ENCODE measurements at places on chromosomes 11 and 22. TPM values are rescaled to one million over a fixed set of nuclear protein-coding genes. Genes with fewer than 3 reads are reported as not detected.

DNA sequence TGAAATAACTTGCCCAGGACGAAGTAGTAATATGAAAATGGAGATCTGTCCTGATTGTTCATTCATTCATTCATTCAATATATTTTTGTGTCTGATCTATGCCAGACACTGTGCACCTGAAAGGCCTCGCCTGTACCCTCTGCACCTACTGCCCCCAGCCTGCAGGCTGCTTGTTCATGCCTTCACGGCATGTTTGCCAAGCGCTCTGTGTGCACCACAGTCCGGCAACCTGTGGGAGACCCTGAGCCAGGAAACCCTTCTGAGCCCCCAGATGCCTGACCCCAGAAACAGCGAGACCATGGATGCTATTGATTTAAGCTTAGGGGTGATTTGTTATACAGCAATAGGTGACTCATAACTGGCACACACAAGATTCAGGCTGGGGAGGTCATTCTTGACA is 47.0 kb downstream of the RTL6 start:
- H3K27ac ChIP-seq = no peak overlapping the region
- H3K36me3 ChIP-seq = no peaks in the 10 kb centered on the region
- H3K4me3 ChIP-seq = no peak overlapping the region
- no peak for DNase-seq
- H3K4me1 ChIP-seq = peaks cover 19% of the 10 kb centered on the region

- peaks cover 9% of the 10 kb centered on the region for H3K4me1 ChIP-seq
- H3K36me3 ChIP-seq = no peaks in the 10 kb centered on the region
- no peak overlapping the region for H3K27ac ChIP-seq
- no peak for DNase-seq
- H3K27me3 ChIP-seq = peaks cover 1% of the 10 kb centered on the region
Observed at GRCh38 chr11:119376197-119376847, 5.2 kb downstream of the USP2 start.

DNA sequence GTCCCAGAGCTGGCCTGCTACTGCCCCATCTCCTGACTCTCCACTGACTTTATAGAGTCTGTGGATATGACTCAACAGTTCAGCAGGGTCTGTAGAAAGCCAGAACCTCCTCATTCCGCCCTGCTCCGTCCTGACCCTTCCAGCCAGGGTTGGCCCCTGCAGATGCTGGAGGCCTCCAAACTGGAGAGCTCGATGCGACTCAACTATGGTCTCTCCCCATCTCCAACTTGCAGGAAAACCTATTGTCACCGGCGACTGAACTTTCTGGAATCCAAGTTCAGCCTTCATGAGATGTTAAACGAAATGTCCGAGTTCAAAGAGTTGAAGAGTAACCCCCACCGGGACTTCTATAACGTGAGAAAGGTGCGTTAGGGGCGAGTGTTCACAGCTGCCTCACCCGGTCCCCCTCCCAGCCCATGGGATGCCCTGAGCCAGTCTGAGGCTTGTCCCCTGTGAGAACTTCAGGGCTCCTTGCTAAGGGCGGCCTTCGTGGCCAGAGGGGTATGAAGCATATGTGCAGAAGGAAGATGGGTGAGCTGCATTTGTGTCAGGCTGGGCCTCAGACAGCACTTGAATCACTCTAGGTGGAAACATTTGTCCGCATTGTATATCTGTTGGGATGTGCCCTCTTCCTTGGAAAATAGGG is 32.1 kb downstream of the AMPD3 start:
- no peak for DNase-seq
- no peak overlapping the region for H3K4me3 ChIP-seq
- H3K27ac ChIP-seq = no peak overlapping the region
- H3K36me3 ChIP-seq = peaks cover 5% of the 10 kb centered on the region
- H3K4me1 ChIP-seq = peaks cover 18% of the 10 kb centered on the region
- no peaks in the 10 kb centered on the region for H3K27me3 ChIP-seq

GRCh38 chr11:118233377-118233776 is 8.6 kb upstream of the JAML start:
- no peaks in the 10 kb centered on the region for H3K27me3 ChIP-seq
- H3K27ac ChIP-seq = peak overlapping the region; percentile 87
- peaks cover 46% of the 10 kb centered on the region for H3K36me3 ChIP-seq

DNA sequence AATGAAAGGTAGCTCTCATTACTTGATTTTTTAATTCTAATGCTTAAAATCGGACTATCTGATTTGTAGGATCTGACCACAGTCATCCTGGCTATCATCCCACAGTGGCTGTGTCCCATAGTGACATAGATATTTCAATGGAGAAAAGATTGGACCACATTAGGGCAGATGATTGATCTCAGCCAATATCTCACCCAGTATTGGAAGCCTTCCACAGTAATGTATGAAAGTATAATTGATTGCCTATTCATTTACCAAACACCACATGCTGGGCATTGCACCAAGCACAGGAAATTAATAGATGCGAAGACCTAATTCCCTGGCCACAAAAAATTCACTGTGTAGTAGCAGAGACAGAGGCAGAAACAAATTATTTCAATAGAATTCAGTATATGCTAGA is 37.6 kb downstream of the FZD4 start:
- no peak overlapping the region for H3K4me3 ChIP-seq
- no peak overlapping the region for H3K27ac ChIP-seq
- DNase-seq = no peak
- no peaks in the 10 kb centered on the region for H3K27me3 ChIP-seq
- no peaks in the 10 kb centered on the region for H3K36me3 ChIP-seq

DNA sequence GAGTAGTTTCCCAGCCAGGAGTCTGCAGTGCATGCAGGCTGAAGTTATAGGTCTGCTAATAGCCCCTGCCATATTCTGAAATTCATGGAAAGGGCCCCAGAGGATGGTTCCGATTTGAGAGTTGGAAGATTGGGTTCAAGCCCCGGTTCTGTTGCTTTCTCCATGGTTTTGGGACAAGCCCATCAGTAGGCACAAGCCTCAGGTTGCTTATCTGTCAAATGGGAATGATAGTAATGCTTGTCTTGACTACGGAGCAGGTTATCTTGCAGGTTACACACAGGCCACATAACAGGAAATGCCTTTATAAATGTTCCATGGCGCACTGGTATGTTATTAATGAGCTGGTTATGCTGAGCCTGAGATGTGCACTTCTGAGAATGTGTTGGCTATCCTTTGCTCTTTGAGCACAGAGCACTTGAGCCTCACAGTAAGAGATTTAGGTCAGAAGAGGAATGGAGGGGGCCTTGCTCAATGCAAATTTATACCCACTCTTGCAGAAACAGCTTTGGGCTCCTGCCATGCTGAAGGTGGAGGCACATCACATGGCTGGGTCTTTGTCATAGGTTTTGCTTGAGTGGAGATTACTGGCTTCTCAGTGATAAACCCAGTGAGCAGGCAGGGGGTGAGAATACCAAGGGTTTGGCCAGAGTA is 47.1 kb downstream of the ZNRF3 start:
- peaks cover 35% of the 10 kb centered on the region for H3K27me3 ChIP-seq
- H3K4me1 ChIP-seq = peaks cover 6% of the 10 kb centered on the region
- no peaks in the 10 kb centered on the region for H3K36me3 ChIP-seq
- DNase-seq = no peak
- H3K27ac ChIP-seq = no peak overlapping the region
- H3K4me3 ChIP-seq = no peak overlapping the region

GRCh38 chr11:30984442-30984816 is 385.1 kb downstream of the DCDC1 start:
- no peak overlapping the region for H3K4me3 ChIP-seq
- H3K36me3 ChIP-seq = no peaks in the 10 kb centered on the region
- H3K27ac ChIP-seq = no peak overlapping the region
- no peaks in the 10 kb centered on the region for H3K27me3 ChIP-seq

DNA sequence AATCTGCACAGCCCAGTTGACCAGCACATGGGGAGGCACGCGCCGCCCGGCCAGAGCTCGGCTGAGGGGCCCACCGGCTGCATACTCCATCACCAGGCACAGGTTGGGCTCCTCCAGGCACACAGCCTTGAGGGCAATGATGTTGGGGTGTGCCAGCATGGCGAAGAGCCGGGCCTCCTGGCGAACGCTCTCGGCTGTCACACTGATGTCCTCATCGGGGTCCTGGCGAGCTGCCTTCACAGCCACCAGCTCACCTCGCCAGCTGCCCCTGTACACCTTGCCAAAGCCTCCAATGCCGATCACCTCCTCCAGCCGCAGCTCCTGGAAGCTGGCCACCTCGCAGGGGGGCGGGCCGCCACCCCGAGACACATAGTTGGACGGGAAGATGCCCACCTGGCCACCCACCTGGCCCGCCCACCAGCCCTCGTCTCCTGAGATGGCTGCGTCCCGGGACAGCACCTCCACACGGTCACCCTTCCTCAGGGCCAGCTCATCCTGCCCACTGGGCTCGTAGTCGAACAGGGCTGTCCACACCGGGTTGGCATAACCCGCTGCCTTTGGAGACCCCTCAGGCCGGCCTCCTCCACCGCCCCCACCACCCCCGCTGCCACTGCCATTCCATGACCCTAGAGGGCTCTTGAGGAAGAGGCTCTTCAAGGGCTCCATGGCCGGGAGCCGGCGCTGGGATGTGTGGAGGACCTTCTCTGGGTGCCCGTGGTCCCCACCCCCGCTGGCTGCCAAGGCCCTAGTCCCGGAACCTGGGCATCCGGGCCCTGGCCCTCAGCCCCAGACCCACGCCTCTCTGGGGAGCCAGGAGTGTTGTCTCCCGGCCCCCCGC is 711 bp downstream of the MAP3K11 start:
- peak overlapping the region; percentile 72 for H3K27ac ChIP-seq
- peaks cover 19% of the 10 kb centered on the region for H3K36me3 ChIP-seq
- DNase-seq = peak; percentile 33
- peak overlapping the region; percentile 95 for H3K4me3 ChIP-seq

GRCh38 chr11:59186130-59186594 is 14.2 kb downstream of the DTX4 start:
- H3K27ac ChIP-seq = no peak overlapping the region
- no peaks in the 10 kb centered on the region for H3K4me1 ChIP-seq
- H3K27me3 ChIP-seq = no peaks in the 10 kb centered on the region
- no peaks in the 10 kb centered on the region for H3K36me3 ChIP-seq
- H3K4me3 ChIP-seq = no peak overlapping the region

GRCh38 chr22:50550395-50550794 is 4.7 kb downstream of the KLHDC7B start:
- no peaks in the 10 kb centered on the region for H3K27me3 ChIP-seq
- peaks cover 6% of the 10 kb centered on the region for H3K36me3 ChIP-seq
- peaks cover 25% of the 10 kb centered on the region for H3K4me1 ChIP-seq
- no peak for DNase-seq
- H3K27ac ChIP-seq = peak overlapping the region; percentile 70
- H3K4me3 ChIP-seq = peak overlapping the region; percentile 79

DNA sequence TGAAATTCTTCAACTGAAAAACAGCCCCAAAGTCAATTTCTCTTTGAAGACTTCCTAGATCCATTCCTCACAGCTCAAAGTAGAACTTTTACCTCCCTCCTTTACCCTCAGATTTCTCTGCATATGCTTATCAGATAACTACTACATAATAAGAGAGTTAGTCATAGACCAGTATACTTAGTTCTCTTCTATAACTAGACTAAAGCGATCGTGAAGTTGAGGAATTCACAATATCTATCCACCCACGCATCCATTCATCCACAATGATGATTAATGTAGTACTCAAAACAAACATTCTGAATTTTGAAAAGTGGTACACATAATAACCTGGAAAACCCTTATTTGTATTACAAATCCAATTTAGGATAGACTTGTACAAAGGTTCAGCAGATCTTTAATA is 800.9 kb upstream of the TENM4 start:
- no peak overlapping the region for H3K27ac ChIP-seq
- no peak for DNase-seq
- no peak overlapping the region for H3K4me3 ChIP-seq
- H3K4me1 ChIP-seq = no peaks in the 10 kb centered on the region
- no peaks in the 10 kb centered on the region for H3K36me3 ChIP-seq

DNA sequence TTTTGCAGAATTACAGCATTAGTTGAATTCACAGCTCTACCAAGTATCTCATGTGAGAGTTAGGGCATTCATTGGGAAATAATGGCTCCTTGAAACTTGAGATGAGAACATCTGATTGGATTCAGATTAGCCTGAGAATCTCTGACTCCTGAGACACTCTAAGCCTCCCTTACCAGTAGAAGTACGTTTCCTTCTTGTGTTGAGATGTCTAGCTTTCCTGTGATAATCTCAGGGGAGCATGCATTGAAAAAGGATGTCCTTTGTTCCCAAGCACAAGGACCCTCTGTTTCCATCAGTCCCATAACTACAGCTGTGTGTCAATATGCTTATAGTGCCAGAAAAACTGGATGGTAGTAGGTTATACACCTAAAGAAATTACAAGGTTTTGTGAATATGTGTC is 35.2 kb upstream of the RDX start:
- no peak for DNase-seq
- no peak overlapping the region for H3K4me3 ChIP-seq
- no peaks in the 10 kb centered on the region for H3K27me3 ChIP-seq
- peaks cover 4% of the 10 kb centered on the region for H3K36me3 ChIP-seq
- H3K27ac ChIP-seq = no peak overlapping the region

GRCh38 chr22:22959147-22959827 is 71.7 kb downstream of the IGLL5 start:
- H3K27me3 ChIP-seq = peaks cover 15% of the 10 kb centered on the region
- DNase-seq = peak; percentile 88
- no peak overlapping the region for H3K27ac ChIP-seq
- no peak overlapping the region for H3K4me3 ChIP-seq
- H3K4me1 ChIP-seq = peaks cover 2% of the 10 kb centered on the region
- H3K36me3 ChIP-seq = no peaks in the 10 kb centered on the region

- H3K4me1 ChIP-seq = no peaks in the 10 kb centered on the region
- no peak for DNase-seq
- no peak overlapping the region for H3K27ac ChIP-seq
- no peaks in the 10 kb centered on the region for H3K36me3 ChIP-seq
Observed at GRCh38 chr11:124329787-124330478, 9.9 kb upstream of the OR8D2 start.

DNA sequence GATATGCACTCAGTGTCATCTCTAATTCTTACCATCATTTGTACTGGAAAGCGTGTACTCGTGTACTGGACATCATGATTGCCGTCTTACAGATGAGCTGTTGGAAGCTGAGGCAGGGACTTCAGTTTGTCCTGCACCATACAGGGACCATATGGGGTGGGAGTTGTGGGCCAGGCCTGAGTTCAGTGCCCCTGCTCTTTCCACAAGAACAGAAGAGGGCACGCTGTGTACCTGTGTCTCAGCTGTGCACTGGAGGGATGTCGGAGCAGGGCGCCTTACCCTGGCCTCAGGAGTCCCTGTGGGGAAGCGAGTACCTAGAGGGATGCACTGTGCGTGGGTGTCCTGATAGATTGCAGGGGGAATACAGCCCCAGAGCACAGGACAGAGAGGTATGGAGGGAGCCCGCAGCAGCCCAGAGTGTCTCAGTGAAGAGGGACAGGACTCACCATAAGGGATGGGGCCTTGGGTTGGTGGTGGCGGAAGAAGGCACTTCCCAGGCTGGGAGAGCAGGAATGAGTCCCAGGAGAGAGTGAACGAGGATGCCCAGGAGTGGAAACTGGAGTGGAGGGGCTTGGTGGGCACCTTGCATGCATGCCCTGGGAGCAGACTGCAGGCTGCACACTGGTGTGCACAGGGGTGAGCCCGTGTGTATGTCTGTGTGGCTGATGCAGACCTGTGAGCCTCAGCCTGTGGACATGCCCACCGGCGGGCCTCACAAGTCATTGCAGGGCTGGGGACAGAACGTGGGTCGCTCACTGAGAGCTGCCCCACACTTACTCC is 329.7 kb downstream of the TBC1D22A start:
- peaks cover 38% of the 10 kb centered on the region for H3K4me1 ChIP-seq
- no peak for DNase-seq
- H3K27me3 ChIP-seq = no peaks in the 10 kb centered on the region
- no peak overlapping the region for H3K27ac ChIP-seq
- no peak overlapping the region for H3K4me3 ChIP-seq
- H3K36me3 ChIP-seq = peaks cover 7% of the 10 kb centered on the region

HBD gene
- not detected for total RNA-seq

BCO2 gene
- total RNA-seq = 0.45 TPM

SLC22A8 gene
- not detected for total RNA-seq

GNAZ gene
- total RNA-seq = 1.8 TPM

OR2AG2 gene
- total RNA-seq = 0.05 TPM

PIH1D2 gene
- total RNA-seq = 0.50 TPM

APOBEC3B gene
- 5.5 TPM for total RNA-seq

PKDREJ gene
- not detected for total RNA-seq

RFPL1 gene
- total RNA-seq = not detected

DSCAML1 gene
- total RNA-seq = 0.30 TPM

All from activated naive CD4-positive, alpha-beta T cell treated with anti-CD3 and anti-CD28 coated beads for 36 hours (primary cell).